Fibroblast of pulmonary artery (primary cell): ENCODE measurements at places on chromosomes 1 and 21.

DNA sequence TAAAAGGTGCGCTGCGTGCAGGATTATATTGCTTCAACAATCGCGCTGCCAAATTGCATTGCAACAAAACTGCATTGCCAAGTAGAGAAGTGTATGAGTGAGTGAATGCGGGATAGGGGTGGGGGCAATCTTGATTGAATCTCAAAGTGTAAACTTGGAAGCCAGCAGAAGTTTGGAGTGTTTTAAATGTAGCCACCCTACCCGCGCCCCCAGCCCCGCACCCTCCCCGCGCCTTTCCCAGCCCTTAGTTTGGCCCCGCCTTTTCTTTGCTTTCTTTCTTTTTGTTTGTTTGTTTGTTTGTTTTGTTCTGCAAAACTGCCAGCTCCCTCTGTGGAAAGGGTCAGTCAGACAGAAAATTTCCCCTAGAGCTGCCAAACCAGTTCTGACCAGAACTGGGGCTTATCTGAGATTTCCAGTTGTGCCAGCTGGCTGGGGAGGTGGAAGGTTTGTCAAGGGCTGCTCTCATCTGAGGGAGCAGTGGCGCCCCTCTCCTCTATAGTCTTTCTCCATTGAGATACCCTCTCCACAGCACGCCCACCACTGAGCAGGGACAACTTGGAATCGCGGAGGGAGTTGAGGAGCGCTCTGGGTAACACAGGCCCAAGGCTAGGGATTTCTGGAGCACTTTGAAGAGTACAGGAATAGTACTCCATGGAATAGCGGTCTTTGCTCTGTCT lies 666 bp upstream of the BEND5 start:
- no peak for DNase-seq

DNA sequence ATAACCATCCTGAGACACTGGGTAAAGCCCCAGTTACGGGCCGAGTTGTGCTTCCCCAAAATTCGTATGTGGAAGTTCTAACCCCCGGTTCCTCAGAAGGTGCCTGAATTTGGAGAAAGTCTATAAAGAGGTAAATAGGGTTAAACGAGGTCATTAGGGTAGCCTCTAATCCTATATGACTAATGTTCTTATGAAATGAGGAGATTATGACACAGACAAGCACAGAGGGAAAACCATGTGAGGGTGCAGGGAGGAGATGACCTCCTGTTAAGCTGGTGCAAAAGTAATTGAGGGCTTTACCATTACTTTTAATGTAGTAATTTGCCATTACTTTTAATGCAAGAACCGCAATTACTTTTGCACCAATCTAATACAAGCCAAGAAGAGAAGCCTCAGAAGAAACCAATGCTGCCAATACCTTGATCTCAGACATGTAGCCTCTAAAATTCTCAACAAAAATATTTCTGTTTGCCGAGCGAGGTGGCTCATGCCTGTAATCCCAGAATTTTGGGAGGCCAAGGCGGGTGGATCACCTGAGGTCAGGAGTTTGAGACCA lies 260.8 kb downstream of the GPATCH2 start:
- no peak for DNase-seq

DNA sequence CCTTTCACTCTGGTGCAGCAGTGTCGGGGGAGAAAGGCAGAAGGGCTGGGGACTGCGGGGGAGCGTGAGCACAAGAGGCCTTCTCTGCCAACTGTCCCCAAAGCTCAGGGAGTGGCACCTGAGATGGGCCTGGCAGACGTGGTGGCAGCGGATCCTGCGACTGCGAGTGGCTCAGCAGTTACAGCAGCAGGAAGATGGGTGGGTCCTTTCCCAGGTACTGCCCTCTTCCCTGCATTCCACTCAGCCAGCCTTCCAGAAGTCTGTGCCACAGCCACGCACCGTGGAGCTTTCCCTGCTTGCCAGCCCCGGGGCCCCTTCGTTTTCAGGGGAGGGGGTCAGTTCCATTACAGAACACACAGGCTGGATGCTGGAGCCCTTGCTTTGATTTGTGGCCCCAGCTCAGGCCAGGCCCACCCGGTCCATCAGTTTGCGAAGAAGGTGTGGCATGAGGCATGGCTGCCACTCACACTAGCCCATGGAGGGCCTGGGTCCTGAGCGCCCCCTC lies 17.2 kb downstream of the MTHFR start:
- DNase-seq = no peak

DNA sequence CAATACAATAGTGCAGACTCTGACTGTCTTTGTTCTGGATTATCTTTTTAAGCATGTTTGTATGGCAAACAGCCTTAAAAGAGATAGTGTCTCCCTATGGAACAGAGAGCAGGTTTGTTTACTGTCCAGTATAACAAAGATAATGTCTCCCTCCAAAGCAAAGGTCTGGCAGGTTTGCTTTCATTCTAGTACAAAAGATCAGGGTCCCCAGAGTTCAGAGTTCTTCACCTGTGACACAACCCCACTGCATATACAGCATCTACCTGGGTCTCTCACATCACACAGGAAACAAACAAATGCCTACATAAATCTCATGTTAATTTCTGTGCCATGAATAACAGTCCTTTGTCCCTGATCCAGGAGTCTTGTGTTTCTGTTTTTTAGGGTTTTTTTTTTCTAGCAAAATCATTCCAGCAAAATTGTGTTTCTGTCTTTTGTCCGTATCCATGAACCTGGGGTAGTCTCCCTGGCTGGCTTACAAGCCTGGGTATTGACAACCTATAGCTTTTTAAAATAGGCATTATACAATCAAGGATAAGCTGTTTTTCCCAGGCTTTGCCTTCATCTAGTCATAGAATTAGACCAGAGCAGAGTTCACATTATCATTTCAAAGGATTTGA lies 89.4 kb upstream of the PTBP2 start:
- DNase-seq = no peak

DNA sequence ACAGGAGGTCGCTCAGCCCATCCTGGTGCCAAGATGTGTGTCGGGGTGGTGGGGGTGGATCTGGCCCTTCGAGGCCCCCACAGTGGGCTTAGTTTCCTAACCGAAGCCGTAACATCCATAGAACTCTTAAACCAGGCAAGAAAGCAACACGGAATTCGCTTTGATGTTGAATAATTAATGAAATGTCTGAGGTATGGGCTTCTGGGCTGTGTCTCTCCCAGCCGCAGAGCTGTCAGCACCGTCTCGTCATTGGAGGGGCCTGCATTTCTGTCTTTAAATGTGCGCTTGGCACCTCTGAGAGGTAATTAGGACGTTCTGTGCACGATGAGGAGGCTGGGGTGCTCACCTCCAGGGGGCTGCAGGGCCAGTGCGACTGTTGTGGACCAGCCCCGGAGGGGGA lies 13.3 kb upstream of the PLCH2 start:
- no peak for DNase-seq

GRCh38 chr1:11649237-11649623 lies 5.0 kb downstream of the FBXO2 start:
- no peak for DNase-seq

GRCh38 chr1:174659823-174660222 lies 212.1 kb downstream of the GPR52 start:
- peak; percentile 33 for DNase-seq

- no peak for DNase-seq
Measured at GRCh38 chr1:88401313-88401712, 282.8 kb upstream of the PKN2 start.

GRCh38 chr1:42938645-42939615 lies 19.7 kb downstream of the SLC2A1 start:
- DNase-seq = no peak

- no peak for DNase-seq
Measured at GRCh38 chr1:1535201-1536018, 5.0 kb downstream of the TMEM240 start.

- peak; percentile 32 for DNase-seq
Measured at GRCh38 chr1:19582318-19582717, 61.8 kb upstream of the NBL1 start.

DNA sequence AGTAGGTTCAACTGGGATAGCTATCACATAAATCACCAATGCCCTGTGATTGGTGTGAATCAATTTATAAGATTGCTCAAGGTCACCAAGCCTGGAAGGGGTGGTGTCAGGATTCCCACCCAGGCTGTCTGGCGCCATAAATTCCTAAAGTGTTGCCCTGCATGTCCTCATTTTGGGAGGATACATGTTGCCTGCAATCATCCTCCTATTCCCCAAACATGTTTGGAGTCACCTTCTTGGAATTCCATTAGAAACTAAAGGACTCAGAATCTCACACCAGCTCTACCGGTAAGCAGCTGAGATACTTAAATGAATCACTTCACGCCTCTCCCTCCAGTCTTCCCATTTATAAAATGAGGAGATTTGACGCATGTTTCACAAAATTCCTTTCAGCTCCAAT lies 54.1 kb upstream of the SLC45A1 start:
- no peak for DNase-seq

DNA sequence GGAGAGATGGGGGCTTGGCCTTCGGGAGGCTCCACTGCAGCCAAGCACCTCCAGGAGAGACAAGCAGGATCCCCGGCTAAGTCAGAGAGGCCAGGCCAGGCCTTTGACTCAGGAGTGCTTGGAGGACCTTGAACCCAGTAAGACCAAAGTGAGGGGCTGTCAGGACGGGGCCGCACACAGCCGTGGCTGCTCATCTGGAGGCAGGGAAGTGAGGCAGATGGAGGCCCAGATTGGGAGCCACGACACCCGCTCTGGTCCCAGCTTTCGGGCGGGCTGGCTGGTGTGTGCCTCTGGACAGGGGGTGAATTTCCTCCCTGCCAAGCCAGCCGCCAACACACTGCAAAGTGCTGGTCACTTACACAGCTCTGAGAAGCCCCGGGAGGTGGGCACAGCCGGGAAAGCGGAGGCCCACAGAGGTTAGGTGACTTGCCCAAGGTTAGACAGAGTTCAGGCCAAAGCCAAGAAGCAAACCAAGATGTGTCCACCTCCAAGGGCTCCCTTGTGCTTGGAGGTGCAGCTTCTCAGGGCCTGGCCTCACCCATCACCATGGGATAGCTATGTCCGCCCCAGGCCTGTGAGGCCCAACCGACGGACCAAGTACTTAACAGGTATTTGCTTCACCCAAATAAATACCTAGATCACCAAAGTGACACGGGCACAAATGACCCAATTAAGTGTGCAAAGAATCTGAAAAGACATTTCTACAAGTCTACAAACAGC lies 58.3 kb downstream of the CHD5 start:
- no peak for DNase-seq

GRCh38 chr1:176504848-176505553 lies 42.0 kb downstream of the PAPPA2 start:
- no peak for DNase-seq

DNA sequence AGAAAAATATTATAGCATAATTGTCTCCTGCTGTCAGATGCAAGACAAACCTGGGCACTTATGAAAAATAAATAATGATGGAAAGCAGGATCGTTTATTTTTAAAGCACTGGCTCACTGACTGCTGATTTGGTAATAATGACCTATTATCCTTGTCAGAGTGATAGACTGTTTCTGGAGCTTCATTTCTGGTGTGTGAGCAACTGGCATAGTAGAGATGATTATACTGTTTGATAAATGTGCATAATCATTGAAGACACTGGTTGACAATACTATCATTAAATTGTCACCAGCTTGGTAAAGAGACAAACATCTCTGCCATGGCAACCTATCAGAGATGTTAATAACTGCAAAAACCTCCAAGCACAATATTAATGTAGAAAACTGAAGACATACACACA lies 179.9 kb upstream of the ZNF644 start:
- DNase-seq = no peak

- DNase-seq = no peak
Measured at GRCh38 chr1:209630383-209631225, 21.6 kb downstream of the LAMB3 start.

- no peak for DNase-seq
Measured at GRCh38 chr1:53575141-53575954, 116.1 kb downstream of the DMRTB1 start.

- peak; percentile 68 for DNase-seq
Measured at GRCh38 chr1:9371391-9371935, 78.8 kb downstream of the SPSB1 start.

DNA sequence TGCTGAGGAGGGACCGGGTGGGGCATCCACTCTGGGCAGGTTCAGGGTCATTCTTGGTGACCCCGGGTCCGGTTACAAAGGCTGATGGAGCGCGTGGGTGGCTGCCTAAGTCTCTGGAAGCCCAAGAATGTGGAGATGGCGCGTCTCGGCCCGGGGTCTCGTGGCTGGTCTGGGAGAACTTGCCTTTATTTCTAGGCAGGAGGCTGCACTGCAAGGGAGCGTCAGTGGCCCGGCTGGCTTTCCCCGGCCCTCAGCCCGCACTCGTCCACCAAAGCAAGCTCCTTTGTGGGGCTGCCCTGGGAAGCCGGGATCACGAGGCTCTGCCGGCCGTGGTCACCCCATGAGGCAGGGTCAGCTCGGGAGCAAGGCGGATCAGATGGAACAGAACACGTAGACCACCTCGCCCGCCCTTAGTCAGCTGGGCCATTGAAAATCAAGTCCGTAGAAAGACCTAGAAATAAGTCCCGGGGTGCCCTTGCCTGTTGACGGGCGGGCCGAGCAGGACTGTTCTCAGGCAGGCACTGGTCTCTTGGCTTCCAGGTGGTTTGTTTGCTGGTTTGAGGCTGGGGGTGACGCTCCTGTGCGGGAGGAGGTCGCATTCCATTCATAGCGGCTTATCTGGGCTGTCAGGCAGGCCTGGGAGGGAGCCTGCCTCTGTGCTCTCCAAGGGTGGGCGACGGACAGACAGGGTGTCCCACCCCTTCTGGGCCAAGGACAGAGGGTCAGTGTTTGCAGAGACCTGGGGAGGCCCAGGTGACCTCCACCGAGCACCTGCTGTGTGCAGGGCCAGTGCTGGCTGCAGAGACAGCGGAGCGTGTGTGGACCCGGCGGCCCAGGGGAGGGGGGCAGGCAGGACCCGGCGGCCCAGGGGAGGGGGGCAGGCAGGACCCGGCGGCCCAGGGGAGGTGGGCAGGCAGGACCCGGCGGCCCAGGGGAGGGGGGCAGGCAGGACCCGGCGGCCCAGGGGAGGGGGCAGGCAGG lies 25.8 kb downstream of the COL18A1 start:
- no peak for DNase-seq

- no peak for DNase-seq
Measured at GRCh38 chr21:38312822-38313221, 56.0 kb downstream of the KCNJ15 start.

GRCh38 chr1:173410794-173411236 lies 66.3 kb upstream of the PRDX6 start:
- no peak for DNase-seq

- DNase-seq = no peak
Measured at GRCh38 chr1:58804853-58805565, 21.2 kb upstream of the JUN start.

GRCh38 chr1:169043823-169044222 lies 62.7 kb upstream of the ATP1B1 start:
- DNase-seq = no peak

DNA sequence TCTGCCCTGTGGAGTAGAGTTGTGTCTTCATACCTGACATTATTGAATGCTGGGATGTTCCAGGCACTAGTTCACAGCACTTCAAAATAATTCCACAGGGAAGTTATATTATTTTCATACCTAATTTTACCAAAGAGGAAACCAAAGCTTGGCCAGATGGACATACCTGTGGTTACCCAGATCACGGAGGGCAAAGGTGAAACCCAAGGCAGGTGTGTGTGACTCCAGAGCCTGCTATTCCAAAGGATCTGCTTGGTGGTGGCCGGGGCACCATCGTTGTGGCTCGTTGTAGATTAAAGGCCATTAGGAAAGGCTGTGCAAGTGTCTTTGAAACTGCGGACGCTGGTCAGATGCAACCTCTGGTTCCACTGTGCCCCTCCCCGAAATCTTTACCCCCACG lies 108.6 kb downstream of the ZBTB18 start:
- no peak for DNase-seq
